ENCODE measurements at places on chromosomes 5 and 9. TPM values are rescaled to one million over a fixed set of nuclear protein-coding genes. Genes with fewer than 3 reads are reported as not detected.

Gene PCA3
- not detected for total RNA-seq

GRCh38 chr9:35727676-35728040 is 4.3 kb downstream of the TLN1 start:
- no peak for DNase-seq

DNA sequence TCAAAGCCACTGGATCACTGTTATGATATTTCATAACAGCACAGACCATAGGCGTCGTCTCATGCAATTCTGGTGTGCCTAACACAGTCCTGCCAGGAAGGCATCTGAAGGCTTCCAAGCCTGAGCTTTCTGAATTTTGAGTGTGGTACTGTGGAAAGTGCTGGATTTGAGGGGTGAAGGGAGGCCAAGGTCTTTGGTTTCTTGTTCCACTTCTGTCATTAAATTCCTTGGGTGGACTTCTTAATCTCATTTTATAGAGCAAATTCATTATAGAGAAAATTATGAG is 441.3 kb upstream of the PIK3R1 start:
- peak; percentile 42 for DNase-seq

Gene FAM170A
- total RNA-seq = not detected

GRCh38 chr5:67221487-67222242 is 25.1 kb upstream of the CD180 start:
- DNase-seq = no peak

Gene FSD1L
- 4.3 TPM for total RNA-seq

Gene TXNDC8
- not detected for total RNA-seq

DNA sequence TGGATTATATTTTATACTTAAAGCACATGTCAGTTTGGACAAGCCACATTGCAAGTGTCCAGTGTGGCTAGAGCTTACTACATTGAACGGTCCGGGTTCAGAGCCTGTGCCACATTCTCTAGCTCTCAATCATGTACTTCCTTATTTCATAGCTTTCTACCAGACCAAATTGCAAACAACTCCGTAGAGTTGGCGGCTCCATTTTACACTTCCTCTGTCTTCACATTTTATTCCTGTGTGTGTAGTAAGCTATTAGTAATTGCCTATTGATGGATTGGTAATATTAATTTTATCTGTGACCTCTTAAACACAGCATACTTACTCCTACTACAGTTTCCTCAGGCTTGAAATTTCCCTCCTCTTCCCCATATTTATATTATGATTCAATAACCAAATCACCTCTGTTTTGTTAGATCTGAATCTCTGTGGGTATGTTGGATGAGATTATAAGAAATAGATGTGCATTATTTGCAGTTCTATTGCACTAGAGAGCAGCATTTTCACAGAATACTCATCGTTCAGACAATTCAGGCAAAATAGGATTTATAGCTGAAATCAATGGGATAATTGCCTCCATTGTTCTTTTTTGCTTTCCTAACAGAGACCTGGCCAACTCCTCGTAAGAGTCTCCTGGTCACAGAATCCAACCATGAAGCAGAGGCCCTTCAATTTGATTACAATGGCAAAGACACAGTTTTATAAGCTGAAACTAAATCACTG is 29.0 kb upstream of the C9orf72 start:
- no peak for DNase-seq

- peak; percentile 93 for DNase-seq
Observed at GRCh38 chr9:78280982-78281668, 15.8 kb upstream of the PSAT1 start.

GRCh38 chr5:158288272-158288657 is 429.3 kb upstream of the CLINT1 start:
- DNase-seq = no peak

Gene PHF24
- total RNA-seq = 1.3 TPM

GRCh38 chr5:168110870-168111832 is 180.3 kb upstream of the WWC1 start:
- no peak for DNase-seq

Data from right cardiac atrium (tissue), 5 donors.